ENCODE measurements at places on chromosomes 13 and 19.

DNA sequence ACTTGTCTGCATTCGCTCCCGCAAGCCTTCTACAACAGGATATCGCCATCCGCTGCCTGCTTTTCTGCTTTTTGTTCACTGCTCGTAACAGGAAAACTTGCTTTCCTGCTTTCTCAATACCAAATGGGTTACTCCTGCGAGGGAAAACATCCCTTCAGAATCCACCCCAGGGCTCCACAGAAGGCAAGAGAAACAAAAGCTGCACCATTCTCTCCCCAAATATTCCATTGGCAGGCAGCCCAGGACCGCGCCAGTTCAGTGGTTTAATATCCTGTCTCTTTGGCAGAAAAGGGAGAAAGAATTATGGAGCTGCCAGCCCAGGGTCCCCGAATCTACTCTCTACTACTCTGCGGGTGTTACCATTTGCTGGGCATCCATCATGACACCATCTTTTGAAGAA is 84.7 kb upstream of the DOCK9 start:
- DNase-seq, result no peak

- no peak for DNase-seq
Observed at GRCh38 chr13:47133011-47133445, 236.2 kb upstream of the HTR2A start.

DNA sequence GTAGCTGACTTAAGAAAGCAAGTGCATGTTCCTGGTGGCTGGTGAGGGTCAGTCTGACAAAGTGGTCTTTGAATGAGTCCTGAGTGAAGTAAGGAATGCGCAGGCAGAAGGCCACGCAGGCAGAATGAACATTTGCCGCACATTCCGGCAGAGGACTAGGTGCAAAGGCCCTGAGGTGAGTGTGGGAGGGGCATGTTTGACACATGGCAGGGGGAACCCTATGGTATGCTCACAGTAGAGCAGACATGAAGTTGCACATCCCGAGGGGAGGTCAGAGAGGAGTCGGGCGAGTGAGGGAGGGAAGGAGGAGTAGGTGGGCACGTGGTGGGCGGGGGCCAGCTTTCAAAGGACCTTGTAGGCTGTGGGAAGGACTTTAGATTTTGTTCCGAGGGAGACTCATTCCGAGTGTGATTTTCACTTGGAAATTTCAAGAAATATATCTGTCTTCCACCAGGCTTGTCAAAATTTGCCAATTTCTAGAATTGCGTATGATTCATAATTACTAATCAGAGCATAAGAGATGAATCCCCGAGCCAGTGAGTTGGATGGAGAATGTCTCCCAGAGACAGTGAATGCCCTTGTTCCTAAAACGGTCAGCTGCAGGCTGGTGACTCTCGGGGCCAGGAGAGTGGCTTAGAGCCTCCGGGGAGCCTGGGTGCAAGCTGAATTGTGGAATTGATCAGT is 40.3 kb downstream of the ERICH6B start:
- no peak for DNase-seq

DNA sequence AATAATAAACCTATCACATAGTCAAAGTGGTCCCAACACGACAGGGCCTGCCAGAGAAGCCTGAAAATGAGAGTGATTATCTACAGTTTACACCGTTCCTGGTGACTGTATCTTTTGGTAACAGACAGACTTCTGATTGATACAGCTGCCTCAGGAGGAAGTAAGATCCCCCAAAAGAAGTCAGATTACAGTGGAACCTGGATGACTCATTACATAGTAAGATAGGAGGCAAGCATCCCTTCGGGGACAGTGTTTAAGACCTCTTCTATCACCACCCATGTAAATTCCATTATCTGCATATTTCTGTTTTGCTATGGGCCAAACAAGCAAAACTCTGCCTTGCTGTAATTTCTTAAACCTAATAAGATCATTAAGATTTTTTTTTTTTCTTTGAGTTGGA is 44.0 kb upstream of the FLT1 start:
- DNase-seq, result no peak

DNA sequence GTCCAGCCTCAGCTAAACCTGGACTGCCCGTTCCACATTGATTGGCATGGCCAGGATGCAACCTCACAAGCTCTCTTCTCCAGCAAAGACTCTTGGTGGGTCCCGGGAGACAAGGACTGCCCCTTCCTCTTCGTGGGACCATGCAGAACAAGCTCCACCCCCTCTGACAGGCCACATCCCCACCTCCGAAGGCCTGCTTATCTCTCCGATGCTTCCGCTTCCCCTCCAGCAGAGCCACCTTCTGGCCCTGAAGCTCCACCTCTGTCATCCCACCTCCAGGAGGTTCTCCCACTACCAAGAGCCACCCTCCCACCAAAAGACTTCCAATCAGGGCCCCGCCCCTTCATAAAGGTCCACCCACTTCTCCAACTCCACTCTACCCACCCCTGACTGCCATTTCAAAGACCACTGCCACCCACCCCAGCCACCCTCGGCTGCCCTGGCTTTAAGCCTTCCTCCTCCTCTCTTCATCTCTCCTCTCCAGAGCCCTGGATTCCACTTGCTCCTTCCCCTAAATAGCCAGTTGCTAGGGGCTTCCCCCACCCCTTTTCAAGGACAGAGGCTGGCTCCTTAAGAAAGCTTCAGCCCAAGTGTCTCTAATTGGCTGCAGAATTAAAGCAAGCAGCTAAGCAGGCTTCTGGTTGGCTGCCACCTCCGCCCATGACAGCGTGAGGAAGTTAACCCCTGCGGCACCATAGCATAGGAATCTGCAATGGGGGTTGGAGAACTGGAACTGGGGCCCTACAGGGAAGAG is 9.9 kb downstream of the LRFN1 start:
- DNase-seq, result no peak

DNA sequence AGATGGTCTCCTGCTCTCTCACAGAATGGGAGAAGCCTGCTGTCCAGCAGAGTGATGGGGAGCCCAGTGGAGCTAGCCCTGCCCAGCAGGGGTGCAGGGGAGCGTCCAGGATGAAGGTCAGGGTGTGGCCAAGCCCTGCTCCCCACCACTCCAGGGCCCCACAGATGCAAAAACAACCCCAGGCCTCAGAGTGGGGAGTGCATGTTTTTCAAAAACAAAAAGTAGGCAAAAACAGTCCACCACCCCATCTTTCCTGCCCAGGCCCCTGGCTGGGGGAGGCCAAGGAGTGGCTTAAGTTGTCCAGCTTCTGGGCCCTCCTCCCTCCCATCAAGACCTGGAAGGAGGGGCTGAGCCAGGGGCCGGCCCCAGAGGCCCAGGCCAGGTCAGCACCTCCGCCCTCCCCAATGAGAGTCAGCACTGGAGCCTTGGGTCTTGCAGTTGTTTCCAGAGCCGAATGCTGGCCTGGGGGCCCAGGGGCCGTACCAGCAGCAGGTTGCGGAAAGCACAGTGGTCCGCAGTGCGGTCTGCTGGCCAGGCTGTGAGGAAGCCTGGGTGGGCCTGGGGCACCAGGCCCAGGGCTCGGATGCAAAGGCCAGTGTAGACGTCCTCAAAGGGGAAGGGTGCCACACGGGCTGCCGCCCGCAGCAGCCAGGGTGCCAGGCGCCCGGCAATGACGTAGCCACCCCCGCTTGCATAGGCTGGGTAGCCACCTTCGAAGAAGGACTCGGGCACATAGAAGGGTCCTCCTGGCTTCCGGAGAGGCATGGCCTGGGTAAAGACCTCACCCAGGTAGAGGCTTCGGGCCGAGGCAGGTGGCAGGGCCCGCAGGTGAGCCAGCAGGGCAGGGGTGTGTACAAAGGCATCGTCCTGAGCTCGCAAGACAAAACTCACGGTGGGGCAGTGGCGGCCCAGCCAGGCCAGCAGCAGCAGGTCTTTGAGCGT is 1.7 kb downstream of the B3GNT8 start:
- no peak for DNase-seq

- DNase-seq, result peak; percentile 90
Observed at GRCh38 chr19:55580628-55581144, at the start of gene ZNF579. Gene ZNF579, minus strand, starts transcription at chr19:55580848. Its CDS starts 1,209 bp downstream, at chr19:55579639.

DNA sequence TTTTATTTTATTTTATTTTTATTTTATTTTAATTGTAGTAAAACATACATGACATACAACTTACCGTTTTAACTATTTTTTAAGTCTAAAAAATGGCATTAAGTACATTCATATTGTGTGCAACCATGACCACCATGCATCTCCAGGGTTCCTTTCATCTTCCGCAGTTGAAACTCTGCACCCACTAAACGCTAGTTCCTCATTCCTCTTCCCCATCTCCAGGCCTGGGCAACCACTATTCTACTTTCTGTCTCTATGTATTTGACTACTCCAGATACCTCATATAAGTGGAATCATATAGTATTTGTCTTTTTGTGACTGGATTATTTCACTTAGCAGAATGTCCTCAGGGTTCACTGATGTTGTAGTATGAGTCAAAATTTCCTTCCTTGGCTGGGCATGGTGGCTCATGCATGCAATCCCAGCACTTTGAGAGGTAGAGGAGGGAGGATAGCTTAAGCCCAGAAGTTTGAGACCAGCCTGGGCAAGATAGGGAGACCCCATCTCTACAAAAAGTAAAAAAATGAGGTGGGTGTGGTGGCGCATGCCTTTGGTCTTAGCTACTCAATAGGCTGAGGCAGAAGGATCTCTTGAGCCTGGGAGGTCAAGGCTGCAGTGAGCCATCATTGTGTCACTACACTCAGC is 55.7 kb upstream of the ZNF507 start:
- DNase-seq, result no peak

DNA sequence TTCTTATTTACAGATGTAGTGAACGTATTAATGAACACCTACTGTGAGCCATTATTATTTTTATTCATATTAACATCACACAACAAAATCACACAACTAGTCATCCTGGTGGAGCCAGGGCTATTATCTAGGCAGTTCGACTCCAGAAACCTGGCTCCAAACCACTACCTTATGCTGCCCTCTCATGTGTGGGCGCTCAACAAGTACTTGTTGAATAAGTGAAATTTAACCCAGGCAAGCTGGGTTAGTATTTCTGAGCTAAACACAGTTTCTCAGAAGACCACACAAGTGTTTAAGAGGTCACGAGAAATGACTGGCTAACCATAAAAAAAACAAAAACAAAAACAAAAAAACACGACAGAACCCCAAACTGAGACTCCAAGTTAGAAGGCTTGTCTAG is 33.6 kb downstream of the MZT1 start:
- DNase-seq, result no peak

GRCh38 chr19:47331931-47332547 is at the start of gene C5AR2:
Gene C5AR2, plus strand, starts transcription at chr19:47332175. Its CDS starts 8,625 bp downstream, at chr19:47340800.
- DNase-seq, result no peak

GRCh38 chr19:13817615-13818371 is 22.6 kb downstream of the ZSWIM4 start:
- DNase-seq, result peak; percentile 59

DNA sequence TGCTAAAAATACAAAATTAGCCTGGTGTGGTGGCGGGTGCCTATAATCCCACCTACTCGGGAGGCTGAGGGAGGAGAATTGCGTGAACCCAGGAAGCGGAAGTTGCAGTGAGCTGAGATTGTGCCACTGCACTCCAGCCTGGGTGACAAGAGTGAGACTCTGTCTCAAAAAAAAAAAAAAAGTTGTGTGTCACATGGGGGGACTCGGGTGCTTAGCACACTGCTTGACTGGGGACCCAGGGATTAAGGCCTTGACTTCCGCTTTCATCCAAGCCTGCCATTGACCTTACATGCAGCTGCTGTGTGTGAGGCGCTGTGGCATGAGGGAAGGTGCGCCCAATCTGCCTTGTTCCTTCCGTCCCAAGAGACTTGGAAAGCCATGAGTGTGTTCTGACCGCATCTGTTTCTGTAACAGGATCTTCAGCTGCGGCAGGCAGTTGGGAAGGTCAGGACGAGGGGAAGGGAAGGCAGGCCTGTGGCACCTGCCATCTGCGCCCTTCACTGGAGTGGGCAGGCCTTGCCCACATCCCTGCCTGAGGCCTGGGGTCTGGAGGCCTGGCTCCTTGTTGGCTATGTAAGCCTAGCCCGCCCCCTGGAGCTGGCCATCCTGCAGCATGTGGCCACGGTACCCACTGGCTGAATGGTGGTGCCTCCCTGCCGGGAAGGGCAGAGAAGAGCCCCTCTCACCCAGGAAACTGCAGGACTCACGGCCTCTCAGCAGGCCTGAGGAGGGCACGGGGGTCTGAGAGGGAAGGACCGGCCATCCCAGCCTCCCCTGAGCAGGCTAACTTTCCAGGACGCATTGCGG is 23.0 kb downstream of the PPP1R37 start:
- DNase-seq, result no peak

- DNase-seq, result no peak
Observed at GRCh38 chr19:13015361-13016223, 20.3 kb downstream of the NFIX start.

GRCh38 chr13:45859705-45860104 is 8.2 kb upstream of the SIAH3 start:
- no peak for DNase-seq

- peak; percentile 81 for DNase-seq
Observed at GRCh38 chr13:46179491-46179908, 2.5 kb downstream of the LCP1 start.

DNA sequence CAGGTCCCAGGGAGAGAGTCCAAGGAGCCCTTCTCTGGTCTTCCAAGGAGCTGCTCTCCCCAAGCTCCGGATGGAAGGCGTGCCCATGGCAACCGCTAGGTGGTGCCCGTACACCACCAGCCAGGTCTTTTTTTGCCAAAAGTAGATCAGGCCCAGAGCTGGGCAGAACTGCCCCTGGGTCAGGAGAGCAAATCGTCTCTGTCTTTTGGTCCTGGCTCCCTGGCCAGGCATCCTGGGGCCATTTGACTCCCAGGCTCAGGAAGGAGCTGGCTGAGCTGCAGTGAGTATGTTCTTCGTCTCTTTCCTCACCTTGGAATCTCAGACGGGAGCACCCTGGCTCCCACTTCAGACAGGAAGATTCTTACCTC is 24.6 kb upstream of the BCL3 start:
- DNase-seq, result peak; percentile 90

- no peak for DNase-seq
Observed at GRCh38 chr13:35179494-35179893, 237.4 kb downstream of the NBEA start.

DNA sequence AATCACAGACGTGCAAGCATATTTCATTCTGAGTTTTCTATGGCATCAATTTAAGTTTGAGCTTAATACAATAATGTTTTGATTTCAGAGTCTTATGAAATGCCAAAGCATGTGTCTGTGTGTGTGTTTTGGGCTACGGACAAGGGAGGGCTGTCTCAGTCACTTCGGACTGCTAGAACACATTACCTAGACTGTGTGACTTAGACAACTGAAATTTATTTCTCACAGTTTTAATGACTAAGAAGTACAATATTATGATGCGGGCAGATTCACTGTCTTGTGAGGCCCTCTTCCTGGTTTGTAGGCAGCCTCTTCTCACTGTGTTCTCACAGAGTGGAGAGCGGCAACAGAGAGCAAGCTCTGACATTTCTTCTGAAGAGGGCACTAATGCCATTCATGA is 1202.0 kb downstream of the EFNB2 start:
- no peak for DNase-seq
